PC-3 (cell line): ENCODE measurements at places on chromosomes 5 and 9. TPM values are rescaled to one million over a fixed set of nuclear protein-coding genes. Genes with fewer than 3 reads are reported as not detected.
A peak's percentile ranks its signal among the peaks of the same experiment; 100 is the strongest.

The GFI1B gene
- not detected in 2 replicates for total RNA-seq

The EGFLAM gene
- total RNA-seq: not detected in 2 replicates

- DNase-seq: no peak
Measured at GRCh38 chr5:9519537-9519936, 26.3 kb downstream of the SEMA5A start.

- DNase-seq: peak; percentile 81
Measured at GRCh38 chr5:13034061-13034460, 910.4 kb downstream of the DNAH5 start.

- no peak for DNase-seq
Measured at GRCh38 chr9:118121361-118121760, 417.2 kb downstream of the TLR4 start.

DNA sequence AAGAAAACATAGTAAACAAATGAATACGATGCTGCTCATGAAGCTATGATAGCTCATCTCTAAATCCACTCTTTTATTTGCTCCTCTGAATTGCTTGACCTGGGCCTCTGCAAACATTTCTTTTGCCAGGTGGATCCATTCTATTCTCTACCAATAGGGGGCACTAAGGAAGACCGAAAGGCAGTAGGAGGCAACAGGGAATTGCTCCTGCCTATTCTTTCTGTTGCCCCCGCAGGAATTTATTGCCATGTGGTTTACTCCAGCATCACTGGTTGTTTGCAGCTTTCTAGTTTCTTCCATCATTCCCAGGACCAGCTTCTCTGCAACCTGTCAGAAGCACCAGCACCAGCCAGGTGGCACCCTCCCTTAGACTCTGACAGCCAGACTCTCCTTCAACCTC lies 5.3 kb downstream of the GAPT start:
- DNase-seq: no peak

DNA sequence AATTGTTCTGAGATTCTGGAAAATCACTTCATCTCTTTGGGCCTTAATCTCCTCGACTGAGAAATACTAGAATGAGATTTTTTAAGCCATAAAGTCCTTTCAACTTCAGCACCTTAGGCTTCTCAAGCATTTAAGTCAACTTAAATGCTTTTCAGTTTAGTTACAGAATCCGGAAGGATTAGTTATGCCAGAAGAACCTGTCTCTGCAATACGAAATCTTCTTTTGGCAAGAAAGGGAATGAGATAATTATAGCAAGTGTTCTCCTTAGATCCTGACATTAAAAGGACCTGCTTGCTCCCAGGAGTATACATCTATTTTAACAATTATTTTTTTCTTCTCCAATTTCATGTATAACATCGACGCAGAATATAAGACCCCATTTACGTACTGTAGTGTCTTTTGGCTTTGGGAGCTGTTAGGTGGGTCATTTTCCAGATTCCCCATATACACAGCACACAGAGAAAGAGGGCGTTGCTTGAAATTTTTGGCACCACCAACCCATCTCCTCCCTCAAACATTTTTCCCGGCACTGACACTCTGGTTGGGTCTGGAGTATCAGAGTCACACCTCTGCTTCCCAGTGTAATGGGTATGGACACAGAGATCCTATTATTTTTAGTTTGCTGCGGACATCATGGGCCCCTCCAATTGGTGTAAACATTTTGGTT lies 43.6 kb upstream of the CLINT1 start:
- no peak for DNase-seq

- DNase-seq: no peak
Measured at GRCh38 chr9:136352682-136353081, 10.9 kb downstream of the DNLZ start.

- DNase-seq: no peak
Measured at GRCh38 chr9:35136866-35137265, 21.2 kb upstream of the ATOSB start.
